Activated CD4-positive, alpha-beta T cell treated with anti-CD3 and anti-CD28 coated beads, Interleukin-2, amount 50 U/mL, for 4 hours (primary cell): ENCODE measurements at places on chromosomes 4 and X.

DNA sequence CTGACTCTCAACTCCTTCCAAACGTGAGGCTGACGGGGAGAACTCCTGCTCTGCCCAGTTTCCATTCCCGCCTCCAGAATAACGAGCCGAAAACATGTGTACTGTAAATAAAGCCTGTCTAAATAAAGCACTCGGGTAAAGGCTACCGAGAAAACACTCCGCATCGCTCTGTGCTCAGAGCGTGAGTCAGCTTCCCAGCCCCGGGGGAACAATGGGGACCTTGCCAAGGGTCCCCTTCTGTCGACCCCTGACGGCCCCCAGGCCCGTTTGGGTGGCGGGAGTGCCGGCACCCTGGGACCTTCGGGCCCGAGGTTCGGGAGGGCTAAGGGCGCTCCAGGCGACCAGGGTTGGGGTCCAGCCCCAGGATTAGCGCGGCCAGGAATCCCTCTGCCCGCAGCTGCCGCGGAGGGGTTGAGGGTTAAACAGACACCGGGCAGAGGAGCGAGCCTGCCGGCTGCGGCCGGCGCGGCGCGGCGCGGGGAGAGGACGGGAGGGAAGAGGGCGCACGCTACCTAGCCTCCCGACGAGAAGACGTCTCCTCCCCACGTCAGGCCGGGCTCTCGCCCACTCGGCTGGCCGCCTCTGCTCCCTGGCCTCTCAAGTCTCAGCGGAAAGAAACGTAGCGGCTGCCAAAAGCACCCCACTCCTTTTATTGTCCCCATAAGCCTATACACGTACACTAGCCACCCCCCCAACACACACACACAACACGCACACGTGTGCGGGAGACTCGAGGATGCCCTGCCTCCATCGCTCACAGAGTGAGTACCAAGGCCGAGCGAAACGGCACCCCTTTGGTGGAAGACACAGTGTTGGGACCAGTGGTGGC lies 85.5 kb downstream of the BCOR start:
- peak; percentile 19 for DNase-seq

- DNase-seq: no peak
Observed at GRCh38 chr4:24655971-24656370, 71.6 kb upstream of the DHX15 start.

DNA sequence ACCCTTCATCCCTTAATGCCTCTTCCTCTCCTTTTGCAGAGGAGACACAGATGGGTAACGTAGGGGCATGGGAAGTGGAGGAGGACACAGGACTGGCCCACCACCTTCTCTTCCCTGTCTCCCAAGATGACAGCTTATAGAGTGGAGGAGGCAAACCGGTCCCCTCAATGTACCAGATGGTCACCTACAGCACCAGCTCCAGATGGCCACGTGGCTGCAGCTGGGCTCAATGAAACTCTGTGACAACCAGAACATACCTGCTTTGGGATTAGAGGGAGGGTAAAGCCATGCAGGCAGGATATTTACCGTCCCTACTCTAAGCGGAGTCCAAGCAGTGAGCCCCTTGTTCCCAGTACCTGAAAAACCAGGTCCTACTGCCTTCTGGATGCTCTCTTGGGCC lies 7.5 kb upstream of the KLHL15 start:
- DNase-seq: no peak

- no peak for DNase-seq
Observed at GRCh38 chrX:1126738-1127137, 85.7 kb downstream of the CRLF2 start.

DNA sequence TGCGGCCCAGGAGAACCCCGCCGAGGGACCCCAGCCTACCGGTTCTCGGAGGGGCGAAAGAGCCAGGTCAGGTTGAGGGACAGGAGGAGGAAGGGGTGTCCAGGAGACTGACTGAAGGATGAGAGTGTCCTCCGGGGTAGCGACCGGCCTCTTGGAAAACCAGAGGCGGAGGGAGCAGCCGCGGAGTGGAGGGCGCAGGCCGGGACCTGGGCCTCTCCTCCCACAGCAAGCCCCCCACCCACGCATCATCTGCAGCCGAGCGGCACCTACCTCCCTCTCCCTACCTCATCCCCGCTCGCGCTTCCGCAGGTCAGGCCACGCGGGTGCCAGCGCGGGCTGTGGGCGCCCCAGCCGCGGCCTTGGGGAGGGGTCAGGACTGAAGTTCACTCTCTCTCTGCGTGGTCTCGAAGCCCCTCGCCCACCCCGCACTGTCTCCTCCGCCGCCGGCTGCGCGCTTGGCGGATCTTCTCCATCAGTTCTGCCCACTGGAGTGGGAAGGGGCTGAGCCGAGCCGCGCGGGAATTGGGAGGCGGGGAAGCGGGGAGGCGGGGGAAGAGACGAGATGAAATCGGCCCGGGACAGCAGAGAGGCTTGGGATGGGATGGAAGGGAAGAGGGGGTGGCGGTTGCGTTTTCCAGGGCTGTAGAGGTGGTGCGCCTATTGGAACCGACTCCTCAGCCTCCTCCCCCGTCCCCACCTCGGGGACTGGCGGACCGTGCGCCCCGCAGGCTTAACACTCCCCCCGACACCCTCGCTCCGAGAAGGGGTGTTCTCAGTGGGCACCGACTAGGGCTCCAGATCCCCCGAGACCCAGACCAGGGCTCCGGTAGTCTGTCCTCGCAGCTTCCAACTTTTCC lies 1.8 kb downstream of the NLGN4X start:
- DNase-seq: no peak

GRCh38 chrX:98203800-98204199 lies 1320.1 kb downstream of the RPA4 start:
- no peak for DNase-seq

DNA sequence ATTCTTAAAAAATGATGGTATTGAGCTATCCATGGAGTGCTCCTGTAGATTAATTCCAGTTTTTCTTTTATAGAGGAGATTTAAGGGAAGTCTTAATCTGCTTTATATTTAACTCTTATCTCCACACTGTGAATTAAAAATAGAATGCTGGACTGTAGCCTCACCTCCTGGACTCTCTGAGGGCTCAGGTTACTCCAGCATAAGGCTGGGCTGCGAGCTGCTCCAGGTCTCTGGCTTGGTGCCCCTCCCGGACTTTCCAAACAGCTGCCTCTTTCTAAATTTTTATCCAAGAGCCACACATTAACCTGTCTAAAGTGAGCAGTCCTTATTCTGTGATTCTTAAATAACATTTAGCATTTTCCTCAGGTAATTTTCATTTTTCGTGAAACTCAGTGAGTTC lies 218.7 kb upstream of the JADE1 start:
- DNase-seq: no peak

DNA sequence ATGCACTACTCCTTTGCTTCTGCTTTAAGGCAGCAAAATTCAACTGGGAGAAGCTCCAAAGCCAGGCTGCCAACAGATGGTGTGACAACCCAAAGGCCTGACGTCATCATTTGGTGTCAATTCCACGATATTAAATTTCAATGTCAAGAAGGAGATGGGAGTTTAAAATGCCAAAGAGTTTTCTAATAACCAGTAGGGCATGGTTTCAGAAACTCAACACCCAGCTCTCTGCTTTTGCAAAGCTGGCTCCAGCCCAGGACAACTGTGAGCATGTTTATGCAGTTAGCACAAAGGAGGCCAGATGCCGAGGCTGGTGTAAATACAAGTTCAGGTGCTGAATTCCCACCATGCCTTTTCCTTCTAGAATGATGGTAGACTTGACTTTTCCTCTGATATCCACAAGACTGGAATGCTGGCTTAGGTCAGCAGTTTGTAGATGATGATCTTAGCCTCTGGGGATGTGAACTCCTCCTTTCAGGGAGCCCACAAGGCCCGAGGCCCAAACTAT lies 67.3 kb downstream of the AFAP1 start:
- no peak for DNase-seq

DNA sequence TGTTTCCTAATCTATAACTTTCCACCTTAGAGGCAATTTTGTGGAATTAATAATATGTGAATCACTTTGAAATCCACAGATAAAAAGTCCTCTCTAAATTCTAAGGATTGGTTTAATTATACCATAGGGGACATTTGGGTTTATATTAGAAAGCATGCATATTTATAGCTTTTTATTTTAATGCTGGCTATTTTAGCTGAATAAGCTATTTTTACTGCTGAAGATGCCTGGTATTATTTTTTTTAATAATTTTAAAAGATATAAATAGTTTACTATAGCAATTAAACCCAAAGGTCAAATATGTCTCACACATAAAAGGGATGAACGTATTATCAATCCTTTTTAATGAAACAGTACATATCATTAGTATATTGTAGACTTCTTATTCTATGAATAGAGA lies 415.4 kb downstream of the MAGEB5 start:
- DNase-seq: no peak

DNA sequence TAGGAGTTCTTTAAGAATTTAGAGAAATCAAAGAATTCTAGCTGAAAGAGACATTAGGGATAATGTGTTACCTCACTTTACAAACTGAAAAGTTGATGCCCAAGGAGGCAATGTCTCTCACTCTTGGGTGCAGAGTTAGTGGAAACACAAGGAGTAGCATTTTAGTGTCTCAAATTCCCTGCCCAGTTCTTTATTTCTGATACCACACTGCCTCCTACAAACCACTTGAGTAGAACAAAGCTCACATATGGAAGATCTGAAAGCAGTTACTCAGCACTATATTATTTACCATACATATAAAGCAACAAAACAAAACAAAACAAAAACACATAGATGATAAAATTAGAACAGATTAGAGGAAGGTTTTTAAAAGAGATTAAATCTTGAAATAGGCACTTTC lies 124.2 kb downstream of the REELD1 start:
- DNase-seq: no peak

DNA sequence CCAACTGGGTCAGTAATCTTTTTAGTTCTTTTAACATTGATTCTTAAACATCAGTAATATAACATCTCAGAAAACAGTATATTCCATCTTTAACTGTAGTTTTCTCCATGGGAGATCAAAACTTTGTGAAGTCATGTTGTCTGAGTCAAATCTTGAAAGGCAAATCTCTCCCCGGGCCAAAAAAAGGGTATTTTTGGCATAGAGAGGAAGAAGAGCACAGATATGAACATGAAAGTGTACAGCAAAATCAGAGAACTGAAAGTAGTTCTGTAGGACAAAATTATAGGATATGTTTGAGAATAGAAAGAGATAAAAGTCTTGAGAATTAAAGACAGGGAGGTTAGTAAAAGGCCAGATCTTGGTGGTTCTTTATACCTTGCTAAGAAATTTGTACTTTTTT lies 176.4 kb upstream of the GYPA start:
- no peak for DNase-seq

DNA sequence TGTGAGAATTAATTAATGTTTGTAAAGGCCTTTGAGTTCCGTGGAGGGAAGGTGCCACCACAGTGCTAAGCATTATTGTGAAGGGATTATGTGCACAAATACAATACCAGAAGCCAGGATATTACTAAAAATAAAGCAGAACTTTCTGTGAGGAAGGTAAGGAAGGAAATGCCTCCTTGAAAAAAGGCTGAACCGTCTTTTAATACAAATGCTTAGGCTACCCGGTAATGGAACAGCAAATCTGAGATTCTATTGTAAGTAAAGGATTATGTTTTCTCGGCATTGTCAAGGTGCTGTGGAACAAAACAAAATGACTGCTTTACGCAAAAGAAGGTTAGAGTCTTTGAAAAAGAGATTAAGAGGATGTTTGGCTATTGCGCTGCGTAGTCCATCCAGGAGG lies 57.9 kb upstream of the SPRY1 start:
- no peak for DNase-seq

- no peak for DNase-seq
Observed at GRCh38 chr4:86816501-86817273, 32.5 kb downstream of the SLC10A6 start.

DNA sequence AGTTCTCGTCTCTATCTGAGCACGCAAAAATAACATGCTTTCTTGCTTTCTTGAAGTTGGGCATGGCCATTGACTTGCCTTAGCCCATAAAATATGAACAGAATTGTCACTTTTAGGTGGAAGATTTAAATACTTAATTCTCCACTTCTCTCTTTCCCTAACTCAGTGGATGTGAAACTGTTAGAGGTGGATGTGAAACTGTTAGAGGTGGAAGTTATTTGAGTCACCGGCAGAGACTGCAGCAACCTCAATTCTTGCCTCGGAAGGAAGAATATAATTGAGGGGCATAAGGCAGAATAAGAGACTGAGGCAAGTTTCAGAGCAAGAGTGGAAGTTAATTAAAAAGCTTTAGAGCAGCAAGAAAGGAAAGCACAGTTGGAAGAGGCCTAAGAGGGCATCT lies 2.8 kb upstream of the PARM1 start:
- no peak for DNase-seq

- DNase-seq: no peak
Observed at GRCh38 chr4:168928875-168929274, 81.2 kb downstream of the CBR4 start.

GRCh38 chr4:48931459-48931858 lies 24.9 kb upstream of the OCIAD2 start:
- no peak for DNase-seq

- no peak for DNase-seq
Observed at GRCh38 chr4:165369522-165369921, 9.3 kb upstream of the CPE start.

- no peak for DNase-seq
Observed at GRCh38 chr4:162804351-162804924, 362.3 kb downstream of the NAF1 start.

- DNase-seq: no peak
Observed at GRCh38 chr4:98773638-98774037, 115.2 kb upstream of the TSPAN5 start.

DNA sequence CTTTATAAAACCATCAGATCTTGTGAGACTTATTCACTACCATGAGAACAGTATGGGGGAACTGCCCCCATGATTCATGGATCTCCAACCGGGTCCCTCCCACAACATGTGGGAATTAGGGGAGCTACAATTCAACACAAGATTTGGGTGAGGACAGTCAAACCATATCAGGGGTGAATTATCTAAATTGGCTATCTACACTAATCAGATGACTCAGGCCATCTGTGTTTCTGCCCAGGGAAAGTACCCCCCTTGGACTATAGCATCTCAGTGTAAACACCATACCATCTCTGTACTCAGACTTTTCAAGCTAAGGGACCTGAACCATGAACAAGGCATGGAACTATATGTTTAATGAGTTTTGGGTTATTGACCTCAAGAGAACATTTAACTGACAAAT lies 76.8 kb downstream of the LNX1 start:
- no peak for DNase-seq

DNA sequence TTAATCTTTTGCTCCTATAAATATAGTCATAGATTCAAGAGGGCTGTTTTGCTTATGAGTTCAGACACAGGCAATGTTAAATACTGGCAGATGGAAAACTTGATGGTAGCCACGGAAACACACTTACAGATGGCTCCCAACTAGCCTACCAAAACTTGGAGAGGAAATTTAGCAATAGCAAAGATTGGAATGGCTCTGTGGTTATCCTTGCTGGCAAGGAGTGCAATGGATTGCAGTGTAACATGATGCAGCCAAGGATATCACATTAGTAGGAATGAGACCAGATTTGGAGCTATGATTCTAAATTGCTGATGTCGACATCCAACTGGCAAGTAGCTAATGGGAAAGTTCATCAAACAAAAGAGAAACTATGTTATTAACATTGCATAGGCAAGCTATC lies 791.0 kb upstream of the DIAPH2 start:
- DNase-seq: no peak

DNA sequence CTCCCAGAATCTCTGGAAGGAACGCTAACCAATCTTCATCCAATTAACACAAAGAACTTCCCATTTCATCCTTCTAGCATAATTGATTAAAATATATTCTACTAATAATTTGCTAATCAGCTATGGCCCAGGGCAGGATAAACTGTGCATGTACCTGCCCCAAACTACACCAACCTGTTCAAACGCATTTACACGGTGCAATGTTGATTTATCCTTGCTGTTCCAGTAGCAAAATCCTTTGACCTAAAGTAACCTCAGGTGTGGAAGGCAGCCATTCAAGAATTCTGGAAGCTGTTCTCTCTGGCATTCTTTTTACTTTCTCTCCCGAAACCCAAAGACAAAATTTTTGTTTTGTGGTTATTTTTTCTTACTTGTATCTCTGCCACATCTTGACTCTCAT lies 309.4 kb downstream of the ZNF674 start:
- DNase-seq: no peak
